ENCODE measurements at places on chromosomes 16 and 17.
A peak's percentile ranks its signal among the peaks of the same experiment; 100 is the strongest.

GRCh38 chr17:44281570-44281969 lies 13.6 kb upstream of the SLC4A1 start:
- no peak for DNase-seq

GRCh38 chr17:41111151-41111885 lies 6.1 kb downstream of the KRTAP4-9 start:
- no peak for DNase-seq

DNA sequence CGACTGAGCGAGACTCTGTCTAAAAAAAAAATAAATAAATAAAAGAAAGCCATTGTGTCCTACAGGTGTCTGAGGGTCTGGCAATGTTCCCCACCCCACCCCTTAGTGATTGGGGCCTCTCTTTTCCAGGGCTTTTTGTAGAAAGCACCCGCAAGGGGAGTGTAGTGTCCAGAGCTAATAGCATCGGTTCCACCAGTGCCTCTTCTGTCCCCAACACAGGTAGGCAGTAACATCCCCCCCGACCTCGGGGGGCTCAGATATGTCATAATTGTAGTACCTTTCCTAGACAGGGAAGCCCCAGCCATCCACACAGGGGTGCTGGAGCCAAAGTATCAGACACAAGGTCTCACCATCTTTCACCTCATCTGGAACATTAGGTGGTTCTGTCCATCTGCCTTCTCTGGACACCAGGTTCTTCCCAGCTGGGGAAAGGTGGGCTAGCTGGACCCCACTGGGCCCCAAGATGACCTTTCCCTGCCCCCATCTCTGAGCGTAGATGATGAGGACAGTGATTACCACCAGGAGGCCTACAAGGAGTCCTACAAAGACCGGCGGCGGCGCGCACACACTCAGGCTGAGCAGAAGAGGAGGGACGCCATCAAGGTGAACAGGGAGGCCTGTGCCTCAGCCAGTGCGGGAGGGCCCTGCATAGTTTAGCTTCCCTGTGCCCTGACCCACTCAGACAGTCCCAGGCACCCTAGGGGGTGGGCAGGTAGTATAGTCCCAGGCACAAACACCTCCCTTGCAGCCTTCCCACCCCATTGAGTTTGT lies 1.6 kb downstream of the MLX start:
- DNase-seq: no peak

DNA sequence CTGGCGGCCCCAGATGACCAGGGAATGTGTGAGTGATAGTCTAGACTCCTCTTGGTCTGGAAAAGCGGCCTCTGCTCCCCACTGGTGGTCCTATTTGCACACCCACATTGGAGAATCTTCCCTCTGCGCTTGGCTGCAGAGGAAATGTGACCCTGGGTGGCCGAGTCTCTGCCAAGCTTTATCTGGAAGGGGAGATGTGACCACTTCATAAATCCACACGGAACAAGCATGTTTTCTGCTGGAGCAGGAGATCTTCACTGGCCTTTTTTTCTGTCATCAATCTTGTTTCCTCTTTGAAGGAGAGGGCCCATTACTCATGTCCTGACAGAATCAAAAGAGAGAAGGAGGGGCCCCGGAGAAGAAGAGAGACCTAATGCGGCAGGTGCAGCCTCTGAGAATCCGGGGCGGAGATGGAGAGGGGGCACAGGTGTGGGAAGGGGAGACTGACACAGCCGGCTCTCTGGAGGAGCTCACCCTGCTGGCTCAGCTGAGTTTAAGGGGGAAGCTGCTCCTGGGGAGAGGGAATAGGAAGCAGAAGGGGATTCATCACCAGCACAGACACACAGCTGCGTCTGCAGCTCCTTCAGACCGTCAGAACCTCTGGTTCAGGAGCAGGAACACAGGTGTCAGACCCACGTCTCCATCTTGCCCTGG lies 116.3 kb downstream of the SOX9 start:
- no peak for DNase-seq

- peak; percentile 92 for DNase-seq
Observed at GRCh38 chr16:4882633-4883285, 35.5 kb downstream of the UBN1 start.

- DNase-seq: no peak
Observed at GRCh38 chr17:64110379-64111152, 19.4 kb downstream of the ERN1 start.

DNA sequence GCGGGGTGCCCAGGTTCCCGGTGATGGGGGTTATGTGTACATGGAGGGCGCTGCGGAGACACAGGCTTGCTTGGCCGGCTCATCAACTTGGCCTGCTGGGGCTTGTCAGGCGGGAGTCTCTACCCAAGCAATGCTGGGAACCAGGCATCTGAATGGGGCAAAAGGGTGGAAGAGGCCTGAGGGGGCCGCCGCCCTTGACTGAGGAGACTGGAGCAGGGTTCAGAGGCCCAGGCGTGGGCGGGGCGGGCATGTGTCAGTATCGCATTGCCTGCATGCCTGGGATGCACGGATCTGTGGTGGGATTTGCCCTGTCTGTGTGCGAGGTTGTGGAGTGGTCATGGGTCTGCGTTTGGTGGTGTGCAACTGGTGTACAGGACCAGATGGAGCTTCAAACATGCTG lies 21.1 kb downstream of the ARHGAP23 start:
- DNase-seq: no peak

DNA sequence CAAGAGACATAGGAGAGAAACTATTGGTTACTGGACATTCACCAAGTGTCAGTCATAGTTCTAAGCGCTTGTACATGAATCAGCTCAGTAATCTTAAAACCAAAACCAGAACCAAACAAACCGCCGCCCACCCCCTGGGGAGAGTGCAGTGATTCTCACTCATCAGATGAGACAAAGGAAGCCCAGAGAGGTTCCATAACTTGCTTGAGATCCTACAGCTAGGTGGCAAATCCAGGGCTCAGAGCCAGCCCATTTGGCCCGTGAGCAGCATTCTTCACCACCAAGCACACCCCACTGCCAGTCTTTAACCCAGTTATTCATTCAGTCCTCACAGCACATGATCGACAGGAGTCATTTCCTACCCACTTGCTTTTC lies 37.2 kb upstream of the RGS9 start:
- DNase-seq: peak; percentile 80

GRCh38 chr17:30957741-30958140 lies 13.1 kb upstream of the RNF135 start:
- no peak for DNase-seq

DNA sequence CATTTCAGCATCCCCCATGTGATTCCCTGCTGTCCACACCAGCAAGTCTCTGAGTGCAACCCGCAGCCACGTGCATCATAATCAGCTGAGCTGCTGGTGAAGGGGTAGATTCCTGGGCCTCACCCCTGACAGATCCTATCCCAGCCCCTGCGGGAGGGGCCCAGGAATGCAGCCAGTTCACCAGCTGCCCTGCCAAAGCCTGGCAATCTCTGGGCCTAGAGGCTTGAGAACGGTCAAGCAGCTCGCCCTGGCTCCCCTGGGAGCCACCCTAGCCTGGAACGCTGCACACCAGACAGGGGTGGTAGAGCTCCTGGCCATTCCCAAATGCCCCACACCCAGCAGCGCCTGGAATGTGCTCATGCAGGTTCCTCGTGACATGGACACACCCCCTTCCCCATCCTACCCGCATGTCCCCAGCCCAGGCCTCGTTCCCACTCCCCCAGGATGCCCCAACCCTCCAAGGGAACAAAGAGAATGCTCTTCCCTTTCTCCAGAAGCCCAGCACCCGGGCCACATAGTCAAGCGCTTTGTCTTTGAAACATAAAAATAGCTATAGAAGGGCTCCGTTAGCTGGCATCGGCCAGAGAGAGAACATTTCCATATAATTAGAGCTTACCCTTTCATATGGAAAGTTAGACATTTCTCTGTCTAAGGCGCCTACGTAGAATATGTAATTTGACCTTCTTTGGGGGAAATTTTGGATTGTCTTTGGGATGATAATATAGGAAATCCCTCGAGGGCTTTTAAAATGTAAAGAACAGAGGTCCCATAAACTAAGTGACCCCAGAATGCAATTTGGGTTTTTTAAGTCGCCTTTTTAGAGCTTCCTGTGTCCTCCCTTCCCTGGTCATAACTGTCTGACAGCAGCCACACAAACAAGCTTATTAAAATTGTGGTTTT lies 3.4 kb downstream of the CEP295NL start:
- DNase-seq: no peak

DNA sequence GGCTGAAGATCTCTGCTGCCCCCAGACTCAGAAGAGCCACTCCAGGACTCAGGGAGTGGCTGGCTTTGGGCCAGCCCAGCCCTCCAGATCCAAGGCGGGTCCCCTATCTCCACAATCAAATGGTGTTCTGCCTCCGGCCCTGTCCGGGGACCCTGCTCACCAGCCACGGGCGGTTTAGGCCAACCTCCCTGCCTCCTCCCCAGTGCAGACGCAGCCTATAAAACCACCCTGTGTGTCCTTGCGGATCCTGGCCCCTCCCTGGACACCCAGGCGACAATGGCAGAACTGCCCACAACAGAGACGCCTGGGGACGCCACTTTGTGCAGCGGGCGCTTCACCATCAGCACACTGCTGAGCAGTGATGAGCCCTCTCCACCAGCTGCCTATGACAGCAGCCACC lies at the start of gene SLC12A3:
Gene SLC12A3, plus strand, starts transcription at position 248 of the 400 bp plus-strand sequence. Its CDS starts 29 bp downstream, at position 277.
- DNase-seq: no peak

GRCh38 chr17:77118251-77118928 lies 22.4 kb upstream of the SEC14L1 start:
- DNase-seq: no peak

DNA sequence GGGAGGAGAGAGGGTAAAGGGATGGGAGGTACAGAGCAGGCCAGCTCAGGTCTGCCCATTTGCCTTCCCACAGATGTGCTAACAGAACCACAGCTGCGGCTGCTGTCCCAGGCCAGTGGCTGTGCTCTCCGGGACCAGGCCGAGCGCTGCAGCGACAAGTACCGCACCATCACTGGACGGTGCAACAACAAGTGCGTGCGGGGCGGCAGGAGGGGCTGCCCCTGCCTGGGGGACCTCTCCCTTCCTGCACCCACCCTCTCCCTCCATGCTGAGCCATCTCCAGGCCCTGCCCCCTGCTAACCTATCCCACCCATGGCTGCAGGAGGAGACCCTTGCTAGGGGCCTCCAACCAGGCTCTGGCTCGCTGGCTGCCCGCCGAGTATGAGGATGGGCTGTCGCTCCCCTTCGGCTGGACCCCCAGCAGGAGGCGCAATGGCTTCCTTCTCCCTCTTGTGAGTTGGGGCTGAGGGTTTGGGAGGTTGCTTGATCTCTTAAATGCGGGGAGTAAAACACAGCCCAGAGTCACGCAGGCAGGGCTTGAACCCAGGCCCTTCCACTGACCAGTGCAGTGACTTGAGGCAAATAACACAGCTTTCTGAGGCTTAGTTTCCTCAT lies 1.2 kb downstream of the EPX start:
- DNase-seq: no peak

- DNase-seq: no peak
Observed at GRCh38 chr16:769184-769784, 8.8 kb downstream of the MSLN start.

DNA sequence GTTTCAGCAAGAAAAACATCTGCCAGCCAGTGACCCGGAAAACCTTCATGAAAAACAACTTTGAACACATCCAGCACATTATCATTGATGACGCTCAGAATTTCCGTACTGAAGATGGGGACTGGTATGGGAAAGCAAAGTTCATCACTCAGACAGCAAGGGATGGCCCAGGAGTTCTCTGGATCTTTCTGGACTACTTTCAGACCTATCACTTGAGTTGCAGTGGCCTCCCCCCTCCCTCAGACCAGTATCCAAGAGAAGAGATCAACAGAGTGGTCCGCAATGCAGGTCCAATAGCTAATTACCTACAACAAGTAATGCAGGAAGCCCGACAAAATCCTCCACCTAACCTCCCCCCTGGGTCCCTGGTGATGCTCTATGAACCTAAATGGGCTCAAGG lies 22.2 kb downstream of the SLFN5 start:
- DNase-seq: no peak

DNA sequence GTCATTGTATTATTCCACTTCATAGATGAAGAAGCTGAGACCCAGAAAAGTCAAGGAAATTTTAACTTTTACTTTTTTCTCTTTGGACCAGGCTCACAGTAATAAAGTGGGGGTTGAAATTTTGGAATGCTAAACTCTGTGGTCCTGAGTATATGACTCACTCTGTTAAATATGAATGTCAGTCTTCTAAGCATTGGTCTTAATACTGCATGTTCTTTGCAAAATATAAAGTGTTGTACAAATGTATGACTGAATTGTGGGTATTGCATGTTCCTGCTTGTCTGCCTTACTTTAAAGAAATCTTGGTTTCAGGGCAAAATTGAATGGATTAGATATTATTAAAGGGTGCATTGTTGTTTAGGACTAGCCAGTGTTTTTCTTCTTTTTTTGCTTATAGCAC lies 950.8 kb upstream of the GOT2 start:
- no peak for DNase-seq

DNA sequence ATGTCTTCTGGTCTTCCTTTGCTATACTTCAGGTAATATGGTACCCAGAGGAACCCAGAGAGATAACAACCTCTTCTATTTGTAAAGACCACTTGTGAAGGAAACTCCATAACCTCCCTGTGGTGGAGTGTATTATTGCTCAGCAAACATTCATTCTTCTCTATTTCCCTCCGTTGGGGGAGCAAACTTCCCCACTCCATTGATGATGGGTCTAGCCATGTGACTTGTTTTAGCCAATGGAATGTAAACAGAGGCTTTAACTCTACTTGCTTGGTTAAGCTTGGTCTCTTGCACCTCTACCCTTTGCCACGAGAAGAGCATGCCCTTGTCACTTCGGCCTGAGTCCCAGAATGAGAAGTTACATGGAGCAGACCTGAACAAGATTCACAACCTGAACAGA lies 30.0 kb upstream of the SKAP1 start:
- no peak for DNase-seq

DNA sequence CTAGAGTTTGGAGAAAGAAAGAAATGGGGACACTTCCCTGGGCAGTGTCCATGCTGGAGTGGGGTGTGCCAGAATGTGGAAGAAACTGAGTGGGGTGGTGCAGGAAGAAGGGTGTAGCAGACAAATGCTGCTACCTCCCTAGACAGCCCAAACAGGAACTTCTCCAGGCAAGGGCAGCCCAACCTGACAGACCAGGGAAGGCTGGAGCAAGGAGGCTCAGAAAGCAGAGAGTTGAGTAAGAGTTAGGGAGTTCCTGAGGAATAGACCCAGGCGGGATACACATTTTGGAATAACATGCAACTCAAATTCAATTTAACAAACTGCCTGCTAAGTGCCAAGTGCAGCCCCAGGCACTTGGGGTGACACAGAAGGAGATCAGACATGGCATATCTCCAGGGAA lies 1.0 kb upstream of the MYO18A start:
- DNase-seq: no peak

DNA sequence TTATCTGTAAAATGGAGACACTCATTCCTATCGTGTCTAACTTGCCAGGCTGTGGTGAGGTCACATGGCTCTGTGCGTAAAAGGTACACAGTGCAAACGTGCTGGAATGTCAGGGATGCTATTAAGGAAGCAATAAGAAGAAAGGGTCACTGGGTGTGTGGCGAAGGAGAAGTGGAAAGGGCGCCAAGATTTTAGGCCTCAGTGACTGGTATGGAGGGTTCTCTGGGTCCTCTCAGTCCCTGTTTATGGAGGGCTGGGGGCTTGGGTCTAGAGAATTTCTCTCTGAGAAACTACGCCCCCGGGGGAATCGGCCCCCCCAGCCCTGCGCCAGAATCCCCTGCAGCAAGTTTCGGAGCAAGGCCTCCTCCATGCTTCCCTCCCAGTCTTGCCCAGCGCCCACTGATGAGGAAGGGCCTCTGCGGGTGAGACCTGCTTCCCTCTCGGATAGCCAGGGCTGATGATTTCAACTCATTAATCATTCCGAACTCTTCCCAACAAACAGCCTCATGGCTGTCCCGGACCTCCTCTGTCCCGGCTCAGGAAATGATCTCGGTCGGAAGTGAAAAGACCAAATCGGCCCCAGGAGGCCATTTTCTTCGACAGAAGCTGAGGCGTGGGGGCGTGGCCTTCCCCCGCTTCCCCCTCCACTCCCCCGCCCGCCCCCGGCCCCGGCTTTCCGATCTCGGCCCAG lies 1.2 kb upstream of the HEXIM1 start:
- DNase-seq: no peak
